Ovary (tissue), 10 donors: ENCODE measurements at places on chromosomes 11 and 22.

DNA sequence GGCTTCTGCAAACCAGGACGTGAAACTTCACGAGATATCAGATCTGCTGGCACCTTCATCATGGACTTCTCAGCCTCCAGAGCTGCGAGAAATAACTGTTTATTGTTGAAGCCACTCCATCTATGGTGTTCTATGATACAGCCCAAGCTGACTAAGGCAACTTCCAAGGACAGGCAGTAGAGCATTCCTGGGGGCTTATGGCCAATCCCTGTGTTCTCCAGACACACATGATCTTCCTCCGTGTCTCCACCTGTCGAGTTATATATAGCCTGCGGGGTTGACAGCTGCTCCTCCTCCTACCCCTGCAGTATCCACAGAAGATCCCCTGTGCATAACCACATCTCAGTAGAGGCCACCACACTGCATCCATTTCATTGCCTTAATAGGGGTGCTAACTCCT is 11.0 kb downstream of the TP53AIP1 start:
- H3K36me3 ChIP-seq, result no peaks in the 10 kb centered on the region
- H3K27ac ChIP-seq, result no peak overlapping the region
- H3K4me1 ChIP-seq, result no peaks in the 10 kb centered on the region
- no peak overlapping the region for H3K4me3 ChIP-seq
- no peaks in the 10 kb centered on the region for H3K27me3 ChIP-seq

DNA sequence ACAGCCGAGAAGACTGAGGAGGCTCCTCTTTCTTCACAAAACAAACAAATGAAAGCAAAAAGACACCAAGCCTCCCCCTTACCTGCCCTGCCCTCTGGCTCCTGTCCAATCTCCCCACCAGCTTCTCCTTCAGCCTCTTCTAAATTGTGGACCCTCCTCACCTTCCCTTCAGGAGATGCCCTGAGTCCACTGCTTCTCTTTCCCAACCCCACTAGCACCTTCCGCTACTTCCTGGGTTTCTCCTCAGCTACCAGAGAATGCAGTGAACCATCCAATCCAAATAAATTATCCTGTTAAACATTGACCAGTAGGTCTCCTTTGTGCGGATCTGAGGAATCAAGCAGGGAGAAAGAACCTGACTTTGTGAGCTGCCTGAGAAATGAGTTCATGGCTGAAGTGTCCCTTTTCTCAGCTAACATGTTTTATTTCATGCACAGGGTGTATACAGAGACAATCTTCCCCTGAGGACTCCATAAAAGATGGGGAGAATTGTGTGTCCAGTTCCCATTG is 63.2 kb upstream of the VPREB1 start:
- no peak for DNase-seq
- no peak overlapping the region for H3K4me3 ChIP-seq
- no peaks in the 10 kb centered on the region for H3K27me3 ChIP-seq
- H3K4me1 ChIP-seq, result no peaks in the 10 kb centered on the region
- no peaks in the 10 kb centered on the region for H3K36me3 ChIP-seq
- H3K27ac ChIP-seq, result no peak overlapping the region

- no peak overlapping the region for H3K4me3 ChIP-seq
- no peak for DNase-seq
- no peaks in the 10 kb centered on the region for H3K4me1 ChIP-seq
- H3K27me3 ChIP-seq, result no peaks in the 10 kb centered on the region
These were observed 34.4 kb downstream of the RPL3 start for GRCh38 chr22:39284983-39285382.

- no peak overlapping the region for H3K4me3 ChIP-seq
- H3K4me1 ChIP-seq, result no peaks in the 10 kb centered on the region
- no peaks in the 10 kb centered on the region for H3K36me3 ChIP-seq
- no peak for DNase-seq
These were observed 65.3 kb downstream of the WNT11 start for GRCh38 chr11:76140912-76141574.

DNA sequence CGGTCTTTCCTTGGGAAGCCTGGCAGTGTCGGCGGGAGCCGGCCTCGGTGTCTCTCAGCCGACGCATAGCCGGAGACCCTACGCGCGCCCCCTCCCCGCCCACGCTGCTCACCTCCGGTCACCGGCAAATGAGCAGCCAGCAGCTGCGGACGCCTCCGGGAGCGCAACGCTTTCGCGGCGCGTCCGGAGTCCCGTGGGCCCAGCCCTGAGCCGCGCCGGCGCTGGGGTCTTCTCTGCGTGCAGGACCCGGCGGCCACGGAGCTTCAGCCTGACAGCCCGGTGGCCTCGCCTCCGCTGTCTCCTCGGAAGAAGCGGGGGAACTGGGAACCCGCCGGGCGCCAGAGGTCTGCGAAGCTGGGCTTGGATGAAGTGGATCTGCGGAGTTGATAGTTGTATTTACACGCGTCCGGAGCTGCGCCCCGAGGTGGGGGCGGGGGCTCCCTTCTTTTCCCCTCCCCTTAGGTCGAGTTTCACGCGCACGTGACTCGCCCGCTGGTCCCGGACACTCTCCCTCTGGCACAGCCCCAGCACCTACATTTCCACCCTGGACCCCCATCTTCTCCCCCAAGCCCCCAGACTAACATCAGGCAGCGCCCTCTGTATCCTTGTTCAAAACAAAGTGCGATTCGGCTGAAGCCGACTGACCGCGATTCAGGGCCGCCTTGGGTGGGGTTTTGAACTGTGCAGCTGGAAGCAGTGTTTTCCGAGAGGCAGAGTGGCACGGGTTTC is at the start of gene SLC43A1:
TSS of gene SLC43A1 (minus strand) at position 371 of the 729 bp plus-strand sequence. CDS start 1,591 bp downstream, outside the sequence.
- no peaks in the 10 kb centered on the region for H3K27me3 ChIP-seq
- H3K4me3 ChIP-seq, result peak within 1 kb of the TSS; percentile 91
- DNase-seq, result peak; percentile 81
- no peaks in the 10 kb centered on the region for H3K4me1 ChIP-seq

DNA sequence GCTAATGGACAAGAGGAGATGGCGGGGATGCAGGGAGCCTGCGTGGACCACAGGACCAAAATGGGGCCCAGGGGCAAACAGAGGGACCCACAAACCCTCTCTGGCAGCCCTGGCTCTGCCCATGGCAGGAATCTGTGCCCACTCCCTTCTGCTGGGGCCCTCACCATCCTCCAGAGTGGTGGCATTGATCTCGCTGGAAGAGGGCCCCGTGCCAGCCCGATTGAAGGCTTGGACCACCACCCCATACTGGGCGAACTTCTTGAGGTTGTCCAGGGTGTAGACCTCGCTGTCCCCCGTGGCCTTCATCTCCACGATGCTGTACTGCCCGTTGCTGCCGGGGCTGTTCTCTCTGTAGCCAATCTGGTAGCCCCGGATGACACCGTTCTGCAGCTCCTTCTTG is 137.1 kb downstream of the CEP164 start:
- no peaks in the 10 kb centered on the region for H3K4me1 ChIP-seq
- H3K27me3 ChIP-seq, result no peaks in the 10 kb centered on the region
- no peak for DNase-seq
- H3K27ac ChIP-seq, result no peak overlapping the region
- no peak overlapping the region for H3K4me3 ChIP-seq
- no peaks in the 10 kb centered on the region for H3K36me3 ChIP-seq

- H3K4me1 ChIP-seq, result peaks cover 3% of the 10 kb centered on the region
- no peaks in the 10 kb centered on the region for H3K36me3 ChIP-seq
- no peak overlapping the region for H3K4me3 ChIP-seq
- no peak overlapping the region for H3K27ac ChIP-seq
These were observed 15.6 kb upstream of the FXYD2 start for GRCh38 chr11:117839936-117840813.

GRCh38 chr11:8790968-8791367 is 108.4 kb downstream of the RPL27A start:
- no peak overlapping the region for H3K27ac ChIP-seq
- no peak for DNase-seq
- H3K27me3 ChIP-seq, result no peaks in the 10 kb centered on the region
- H3K4me1 ChIP-seq, result peaks cover 15% of the 10 kb centered on the region
- no peaks in the 10 kb centered on the region for H3K36me3 ChIP-seq

- H3K36me3 ChIP-seq, result no peaks in the 10 kb centered on the region
- H3K27me3 ChIP-seq, result no peaks in the 10 kb centered on the region
- no peak overlapping the region for H3K27ac ChIP-seq
- no peaks in the 10 kb centered on the region for H3K4me1 ChIP-seq
- DNase-seq, result no peak
These were observed 149.7 kb downstream of the LRRC4C start for GRCh38 chr11:41309716-41310115.

DNA sequence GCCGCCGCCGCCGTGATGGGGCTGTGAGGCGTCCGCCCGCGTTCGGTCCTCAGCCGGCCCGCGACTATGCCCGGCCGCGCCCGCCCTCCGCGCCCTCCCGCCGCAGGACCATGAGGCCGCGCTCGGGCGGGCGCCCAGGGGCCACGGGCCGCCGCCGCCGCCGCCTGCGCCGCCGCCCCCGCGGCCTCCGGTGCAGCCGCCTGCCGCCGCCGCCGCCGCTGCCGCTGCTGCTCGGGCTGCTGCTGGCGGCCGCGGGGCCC is 215 bp downstream of the ZNRF3 start:
- peak overlapping the region; percentile 62 for H3K4me3 ChIP-seq
- peaks cover 5% of the 10 kb centered on the region for H3K4me1 ChIP-seq
- H3K27me3 ChIP-seq, result no peaks in the 10 kb centered on the region
- no peaks in the 10 kb centered on the region for H3K36me3 ChIP-seq

GRCh38 chr11:78810559-78811009 is 235.9 kb upstream of the NARS2 start:
- no peak for DNase-seq
- H3K4me3 ChIP-seq, result no peak overlapping the region
- peaks cover 16% of the 10 kb centered on the region for H3K4me1 ChIP-seq
- no peaks in the 10 kb centered on the region for H3K27me3 ChIP-seq

GRCh38 chr22:39471381-39472141 is 14.7 kb downstream of the MGAT3 start:
- no peak overlapping the region for H3K27ac ChIP-seq
- no peaks in the 10 kb centered on the region for H3K27me3 ChIP-seq
- H3K36me3 ChIP-seq, result no peaks in the 10 kb centered on the region
- no peak for DNase-seq
- H3K4me1 ChIP-seq, result peaks cover 16% of the 10 kb centered on the region
- no peak overlapping the region for H3K4me3 ChIP-seq

GRCh38 chr11:76035020-76035419 is 171.3 kb downstream of the WNT11 start:
- no peaks in the 10 kb centered on the region for H3K27me3 ChIP-seq
- no peak for DNase-seq
- no peak overlapping the region for H3K27ac ChIP-seq
- no peaks in the 10 kb centered on the region for H3K36me3 ChIP-seq
- H3K4me1 ChIP-seq, result no peaks in the 10 kb centered on the region

DNA sequence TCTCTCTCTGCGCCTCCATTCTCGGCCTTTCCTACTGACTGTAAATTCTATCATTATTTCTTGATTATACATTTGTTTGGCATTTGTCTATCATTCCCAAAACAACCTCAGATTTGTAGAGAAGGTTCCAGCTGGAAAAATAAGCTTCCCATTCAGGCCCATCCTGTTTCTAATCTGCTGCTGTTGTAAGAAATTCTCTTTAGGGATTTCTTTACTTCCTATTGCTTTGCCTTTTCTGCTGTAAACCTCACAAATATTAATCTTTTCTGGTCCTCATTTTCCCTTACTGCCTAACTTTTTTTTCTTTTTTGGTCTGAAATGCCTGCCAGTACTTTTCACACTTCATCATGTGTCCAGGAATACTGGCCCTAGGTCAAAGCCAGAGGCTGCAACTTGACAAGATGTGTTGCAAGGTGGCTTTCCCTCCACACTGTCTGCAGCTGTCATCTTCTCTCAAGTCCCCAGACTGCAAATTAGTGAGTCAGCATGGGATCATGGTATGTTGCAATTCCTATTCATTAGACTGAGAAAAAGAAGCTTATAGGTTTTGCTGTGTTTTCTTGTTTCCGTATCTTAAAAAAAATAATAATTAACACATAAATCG is 858.7 kb upstream of the CHORDC1 start:
- no peak overlapping the region for H3K4me3 ChIP-seq
- H3K27me3 ChIP-seq, result no peaks in the 10 kb centered on the region
- H3K36me3 ChIP-seq, result no peaks in the 10 kb centered on the region
- no peaks in the 10 kb centered on the region for H3K4me1 ChIP-seq

DNA sequence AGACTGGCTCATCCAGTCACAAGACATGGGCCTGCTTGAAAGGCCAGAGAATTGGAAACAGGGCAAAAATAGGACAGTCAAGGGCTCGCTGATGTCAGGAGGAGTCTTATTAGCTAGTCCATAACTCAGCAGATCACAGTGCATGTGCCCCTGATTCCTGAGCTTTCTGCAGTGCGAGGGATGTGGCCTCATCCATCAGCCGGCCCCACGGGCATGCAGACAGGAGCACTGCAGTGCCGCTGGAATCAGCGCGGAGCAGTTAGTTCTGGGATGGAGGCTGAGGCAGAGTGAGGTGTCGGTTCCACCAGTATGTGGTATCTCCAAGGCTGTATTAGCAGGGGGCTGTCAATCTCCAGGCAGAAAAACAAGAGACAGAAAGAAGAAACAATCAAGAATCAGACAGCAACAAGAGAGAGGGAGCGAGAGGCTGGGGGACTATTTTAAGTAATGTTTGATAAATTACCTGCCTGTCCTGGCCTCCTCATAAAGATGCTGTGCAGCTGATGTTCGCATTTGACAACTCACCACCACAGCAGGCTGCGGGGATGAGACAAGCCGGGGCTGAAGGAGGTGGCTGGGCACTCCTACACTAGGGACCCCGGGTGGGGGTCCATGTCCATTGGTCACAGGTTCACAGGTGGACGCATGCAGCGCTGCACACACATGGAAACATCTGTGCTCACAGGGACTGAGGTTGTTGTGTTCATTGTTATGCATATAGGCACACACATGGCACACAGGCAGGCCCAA is 167.2 kb downstream of the TRIM29 start:
- no peak overlapping the region for H3K4me3 ChIP-seq
- no peak for DNase-seq
- H3K4me1 ChIP-seq, result no peaks in the 10 kb centered on the region
- no peaks in the 10 kb centered on the region for H3K36me3 ChIP-seq
- no peaks in the 10 kb centered on the region for H3K27me3 ChIP-seq
- H3K27ac ChIP-seq, result no peak overlapping the region

- H3K36me3 ChIP-seq, result no peaks in the 10 kb centered on the region
- H3K27ac ChIP-seq, result no peak overlapping the region
- H3K27me3 ChIP-seq, result no peaks in the 10 kb centered on the region
- H3K4me1 ChIP-seq, result peaks cover 25% of the 10 kb centered on the region
- no peak overlapping the region for H3K4me3 ChIP-seq
These were observed 137.4 kb downstream of the NAV2 start for GRCh38 chr11:19849947-19850593.

DNA sequence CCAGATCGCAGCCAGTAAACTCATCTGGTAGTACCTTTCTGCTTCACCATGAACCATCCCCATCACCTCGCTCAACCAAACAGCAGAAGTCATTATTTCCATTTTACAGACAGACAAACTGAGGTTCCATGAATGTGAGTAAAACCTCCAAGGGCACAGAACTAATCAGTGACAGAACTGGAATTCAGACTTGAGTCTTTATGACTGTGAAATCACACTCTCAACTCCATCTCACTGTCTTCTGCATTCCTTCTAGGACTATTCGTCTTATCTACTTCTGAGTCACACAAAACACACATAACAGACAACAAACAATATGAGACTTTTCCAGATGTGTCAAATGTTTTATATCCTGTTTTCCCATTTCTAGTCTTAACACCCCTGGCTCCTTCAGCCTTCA is 9.3 kb upstream of the NUP50 start:
- peaks cover 4% of the 10 kb centered on the region for H3K4me1 ChIP-seq
- H3K27ac ChIP-seq, result no peak overlapping the region
- H3K4me3 ChIP-seq, result no peak overlapping the region
- no peaks in the 10 kb centered on the region for H3K27me3 ChIP-seq
- H3K36me3 ChIP-seq, result no peaks in the 10 kb centered on the region
